ENCODE measurements at places on chromosomes 2 and 18.

GRCh38 chr2:173432049-173432754, 77.5 kb downstream of the CDCA7 start:
- no peak for DNase-seq

GRCh38 chr2:198254536-198255090, 450.2 kb downstream of the PLCL1 start:
- no peak for DNase-seq

DNA sequence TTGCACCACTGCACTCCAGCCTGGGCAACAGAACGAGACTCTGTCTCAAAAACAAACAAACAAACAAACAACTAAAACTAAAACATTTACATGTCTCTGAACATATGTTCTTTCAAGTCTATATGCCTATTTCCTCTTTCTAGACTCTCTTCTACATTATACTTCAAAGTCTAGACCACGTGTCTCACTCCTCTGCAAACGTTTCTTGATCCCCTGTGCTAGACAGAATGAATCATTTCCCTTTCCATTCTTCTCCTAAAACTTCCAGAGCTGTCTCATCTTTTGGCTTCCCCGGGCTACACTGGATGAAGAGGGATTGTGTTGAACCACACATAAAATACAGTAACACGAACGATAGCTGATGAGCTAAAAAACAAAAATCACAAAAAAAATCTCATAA, 67.1 kb downstream of the BAZ2B start:
- no peak for DNase-seq

GRCh38 chr2:147855977-147856376, 11.1 kb downstream of the ACVR2A start:
- DNase-seq, result no peak

DNA sequence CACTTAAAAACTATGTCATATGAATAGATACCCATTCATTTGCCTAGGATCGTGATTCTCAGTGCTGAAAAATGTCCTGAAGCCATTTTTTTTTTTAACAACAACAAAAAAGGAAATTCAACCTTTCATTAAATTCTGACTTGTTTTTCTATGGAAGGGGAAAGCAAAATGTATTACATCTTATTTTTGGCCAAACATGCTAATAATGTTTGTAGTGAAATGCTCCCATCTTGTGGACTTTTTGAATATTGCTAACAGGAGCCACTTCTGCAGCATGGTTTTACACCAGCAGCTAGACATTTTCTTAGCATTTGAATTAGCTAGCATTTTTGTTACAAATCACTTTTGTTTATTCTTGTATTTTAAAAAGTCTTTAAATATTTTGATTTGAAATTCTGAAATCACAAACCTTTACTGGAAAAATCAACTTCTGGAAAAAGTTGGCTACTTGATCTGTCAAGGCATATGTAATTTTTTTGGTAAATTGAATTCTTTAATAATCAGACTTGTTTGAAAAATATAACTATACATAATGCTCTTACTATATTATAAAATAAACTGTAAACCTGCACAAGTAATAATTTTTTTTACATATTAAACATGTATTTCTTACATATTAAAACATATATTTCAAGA, 75.8 kb downstream of the KIDINS220 start:
- no peak for DNase-seq

Data from HFF-Myc (cell line).